ENCODE measurements at places on chromosomes 2 and 18.
A peak's percentile ranks its signal among the peaks of the same experiment; 100 is the strongest.

- no peak for DNase-seq
These were observed 66.3 kb downstream of the SCN2A start for GRCh38 chr2:165305391-165306096.

DNA sequence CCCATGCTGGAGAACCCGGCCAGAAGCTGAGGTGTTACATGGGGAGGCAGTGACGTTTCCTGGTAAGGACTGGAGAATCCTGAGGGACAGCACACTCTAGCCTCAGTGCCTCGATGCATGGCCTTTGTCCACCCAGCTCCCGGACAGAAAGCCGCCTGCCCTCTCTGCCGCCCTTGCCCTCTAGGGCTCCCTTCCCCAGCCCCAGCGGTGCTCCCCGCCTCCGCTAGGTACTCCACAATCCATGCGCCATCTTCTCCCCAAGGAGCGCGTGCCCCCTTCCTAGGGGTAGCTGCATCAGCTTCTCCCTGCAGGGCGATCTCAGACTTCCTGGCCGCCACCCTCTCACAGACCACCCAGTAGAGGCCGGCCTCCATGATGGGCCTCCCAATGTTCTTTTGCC lies 251.6 kb downstream of the TWIST2 start:
- no peak for DNase-seq

GRCh38 chr2:217983276-217984233 lies 19.2 kb downstream of the TNS1 start:
- no peak for DNase-seq

DNA sequence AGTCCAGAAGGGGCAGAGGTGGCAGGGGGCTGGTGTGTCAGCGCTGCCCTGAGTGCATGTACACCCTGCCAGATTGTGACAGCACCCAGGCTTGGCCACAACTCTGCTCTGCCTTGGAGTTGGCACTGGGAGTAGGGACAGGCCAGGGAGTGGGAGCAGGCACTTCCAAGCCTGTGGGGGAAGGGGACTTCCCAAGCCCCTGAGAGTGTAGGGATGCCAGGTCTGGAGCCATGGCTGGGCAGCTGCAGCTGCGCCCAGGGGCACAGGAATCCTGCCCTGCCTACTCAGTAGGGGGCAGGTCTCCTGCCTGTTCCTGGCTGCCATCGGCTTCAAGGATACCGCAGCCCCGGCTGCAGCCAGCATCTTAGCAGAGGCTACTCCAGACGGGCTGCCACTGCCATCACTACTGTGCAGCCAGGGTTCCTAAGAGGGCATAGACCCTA lies 109.4 kb downstream of the CALCRL start:
- no peak for DNase-seq

DNA sequence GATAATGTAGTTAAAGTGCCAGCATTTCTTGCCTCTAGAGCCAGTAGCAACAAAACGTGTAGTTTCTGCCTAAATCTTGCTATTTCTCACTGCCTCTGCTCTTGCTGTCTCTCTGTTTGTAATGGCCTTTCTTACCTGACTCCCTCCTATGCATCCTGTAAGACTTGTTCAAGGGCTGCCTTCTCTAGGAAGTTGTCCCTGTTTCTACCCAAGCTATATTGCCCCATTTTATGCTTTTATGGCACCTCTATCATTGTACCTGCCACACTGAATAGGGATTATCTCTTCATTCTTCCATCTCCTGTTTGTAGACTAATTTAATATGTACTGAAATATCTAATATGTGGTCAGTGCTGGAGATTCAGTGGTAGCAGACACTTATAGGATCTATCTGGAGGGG lies 49.2 kb downstream of the PLCL1 start:
- no peak for DNase-seq

GRCh38 chr2:241882091-241882625 lies 12.6 kb downstream of the RTP5 start:
- peak; percentile 59 for DNase-seq

DNA sequence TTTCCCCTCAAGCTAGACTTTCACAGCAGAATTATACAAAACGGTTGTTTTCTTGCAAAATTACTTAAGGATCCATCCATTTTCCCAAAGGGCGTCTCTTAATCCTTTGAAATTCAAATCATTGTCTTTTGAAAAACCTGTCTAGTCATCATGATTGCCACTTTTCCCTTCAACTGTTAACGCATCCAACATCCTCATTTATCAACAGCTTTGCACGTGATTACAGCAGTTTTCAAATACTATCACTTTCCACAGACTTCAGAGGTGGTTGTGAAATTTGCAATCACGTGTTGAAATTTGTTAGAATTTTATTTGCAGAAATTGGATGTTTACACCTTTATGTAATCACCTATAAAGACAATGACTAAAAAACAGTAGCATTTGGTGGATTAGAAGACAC lies 304.4 kb upstream of the SLC39A10 start:
- no peak for DNase-seq

GRCh38 chr2:64979744-64980143 lies 9.5 kb upstream of the SLC1A4 start:
- DNase-seq = no peak

- no peak for DNase-seq
These were observed 65.1 kb upstream of the FOSL2 start for GRCh38 chr2:28327581-28327955.

DNA sequence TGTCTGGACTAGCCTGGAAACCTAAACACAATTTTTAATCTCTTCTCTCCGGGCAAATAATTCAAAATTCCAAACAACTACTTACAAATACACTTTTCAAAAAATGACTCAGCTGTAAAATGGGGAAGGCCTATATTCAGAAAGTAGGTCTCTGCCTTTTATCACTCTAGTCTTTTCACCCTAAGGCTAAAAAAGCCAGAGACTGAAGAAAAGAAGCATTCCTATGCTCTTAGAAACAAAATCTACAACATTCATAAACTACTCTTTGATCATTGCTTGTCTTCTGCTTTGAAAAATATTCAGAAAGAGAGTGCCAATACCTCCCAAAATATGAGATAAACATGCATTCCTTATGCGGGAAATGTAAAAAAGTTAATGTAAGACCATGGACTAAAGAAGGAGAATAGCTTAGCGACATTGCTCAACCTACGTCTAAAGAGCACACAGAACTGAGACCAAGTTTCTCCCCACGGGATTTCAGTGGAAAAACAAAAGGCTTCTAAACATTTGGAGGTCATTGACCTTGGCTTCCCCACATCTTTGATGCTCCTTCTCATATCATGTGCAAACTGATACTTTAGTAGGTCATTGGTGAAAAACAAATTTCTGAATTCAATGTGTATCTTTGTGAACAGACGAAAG lies 74.4 kb upstream of the EPB41L3 start:
- no peak for DNase-seq

- no peak for DNase-seq
These were observed 1.6 kb upstream of the ELOA2 start for GRCh38 chr18:47036927-47037578.

- DNase-seq = no peak
These were observed 290.8 kb upstream of the CXCR4 start for GRCh38 chr2:136408795-136409194.

DNA sequence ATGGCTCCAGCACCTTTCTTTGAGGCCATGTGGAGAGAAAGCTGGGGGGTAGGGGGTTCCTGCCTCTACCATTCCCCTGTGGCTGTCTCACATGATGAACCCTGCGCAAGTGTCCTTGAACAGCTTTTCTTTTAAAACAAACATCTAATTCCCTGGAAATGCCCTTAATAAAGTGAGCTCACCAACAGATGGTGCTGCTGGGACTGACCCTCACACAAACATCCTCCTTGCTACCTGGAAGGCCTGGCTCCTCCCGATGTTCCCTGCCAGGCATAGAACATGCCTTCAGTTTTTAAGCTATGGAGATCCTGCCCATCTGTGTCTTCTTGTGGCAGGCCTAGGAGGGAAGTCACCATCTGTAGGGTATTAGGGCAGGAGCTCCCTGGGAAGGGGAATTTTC lies 60.7 kb upstream of the GATA6 start:
- no peak for DNase-seq

Data from stimulated activated CD8-positive, alpha-beta memory T cell treated with anti-CD3 and anti-CD28 coated beads, Interleukin-7, amount 100 ng/mL, for 48 hours (primary cell).